ENCODE measurements at places on chromosomes 5 and 9. TPM values are rescaled to one million over a fixed set of nuclear protein-coding genes. Genes with fewer than 3 reads are reported as not detected.

DNA sequence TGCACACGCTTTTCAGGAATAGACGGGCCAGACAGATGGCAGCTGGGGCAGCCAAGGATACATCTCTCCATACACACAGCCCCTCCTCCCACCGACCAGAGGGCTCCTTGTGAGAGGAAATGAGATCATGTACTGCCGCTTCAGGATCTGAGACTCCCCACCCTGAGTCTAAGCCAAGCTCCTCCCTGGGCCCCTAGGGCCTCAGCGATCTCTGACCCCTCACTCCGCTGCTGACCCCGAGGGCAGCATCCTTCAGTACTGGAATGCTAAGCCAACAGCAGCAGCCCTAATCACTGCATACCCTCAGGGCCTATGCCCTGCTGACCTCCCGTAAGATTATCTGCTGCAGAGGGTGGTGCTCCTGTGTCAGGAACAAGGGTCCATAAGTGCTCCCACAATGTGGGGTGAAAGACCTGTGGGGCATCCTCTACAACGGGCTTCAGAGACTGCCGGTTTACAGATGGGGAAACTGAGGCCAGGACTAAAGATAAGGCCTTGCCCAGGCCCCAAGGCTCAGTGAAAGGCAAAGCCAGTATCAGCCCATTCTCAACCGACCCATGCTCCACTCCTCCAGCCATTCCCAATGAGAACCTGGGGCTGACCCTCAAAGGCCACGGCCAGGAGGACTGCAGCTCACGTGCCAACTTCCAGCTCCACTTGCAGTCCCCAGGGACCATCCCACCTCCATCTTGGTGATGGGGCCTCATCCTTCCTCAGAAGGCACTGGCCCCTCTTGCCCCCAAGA, 37.5 kb downstream of the BICD2 start:
- no peak for DNase-seq

The PTGS1 gene
- total RNA-seq = 0.26 TPM

DNA sequence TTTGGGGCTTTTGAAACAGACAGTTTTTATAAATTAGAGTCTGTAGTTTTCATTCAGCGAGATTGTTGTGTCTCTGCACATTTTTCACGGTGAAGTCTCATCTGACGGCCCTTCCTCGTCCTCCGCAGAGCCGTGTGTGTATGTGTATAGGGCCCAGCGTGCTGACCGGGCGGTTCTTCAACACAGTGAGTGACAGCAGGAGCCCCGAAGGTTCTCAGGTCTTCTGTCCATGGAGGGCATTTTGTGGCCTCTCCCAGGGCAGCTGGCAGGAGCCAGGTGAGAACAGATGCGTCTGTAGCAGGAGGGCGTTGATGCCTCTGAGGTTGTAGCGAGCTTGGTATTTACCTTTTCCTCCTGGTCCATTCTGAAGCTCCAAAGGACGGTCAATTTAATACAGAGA, 116.0 kb upstream of the LPCAT1 start:
- no peak for DNase-seq

DNA sequence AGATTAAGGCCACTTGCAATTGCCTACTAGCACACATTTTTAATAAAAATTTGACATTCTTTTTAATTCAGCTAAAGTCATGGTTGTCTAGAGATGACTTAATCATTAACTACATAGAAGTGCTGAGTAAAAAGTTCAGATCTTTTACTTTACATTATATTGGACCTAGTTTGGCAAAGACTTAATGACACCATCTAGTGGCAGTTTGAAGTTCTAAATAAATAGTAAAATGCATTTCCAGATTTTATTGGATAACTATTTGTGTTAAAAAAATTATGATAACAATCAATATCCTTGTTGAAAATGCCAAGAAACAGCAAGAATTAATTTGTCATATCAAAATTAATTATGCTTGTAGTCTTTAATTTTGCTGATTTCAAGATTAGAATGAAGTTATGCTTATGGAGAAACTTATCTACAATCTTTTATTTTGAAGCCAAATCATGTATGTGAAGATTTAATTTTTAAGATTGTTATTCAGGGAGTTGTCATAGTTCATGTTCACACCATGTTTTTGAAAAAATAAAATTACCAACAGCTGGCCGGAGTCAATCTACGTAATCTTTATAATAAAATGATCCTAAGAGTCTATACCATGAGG, 69.6 kb upstream of the PJA2 start:
- DNase-seq = no peak

- no peak for DNase-seq
These were observed 1217.0 kb upstream of the DMAC1 start for GRCh38 chr9:9016597-9016996.

- no peak for DNase-seq
These were observed 532.7 kb upstream of the GRAMD2B start for GRCh38 chr5:125890511-125890931.

The IL13 gene
- 1.6 TPM for total RNA-seq

- no peak for DNase-seq
These were observed 1.7 kb upstream of the TSLP start for GRCh38 chr5:111069839-111070238.

The SPATA31E1 gene
- not detected for total RNA-seq

DNA sequence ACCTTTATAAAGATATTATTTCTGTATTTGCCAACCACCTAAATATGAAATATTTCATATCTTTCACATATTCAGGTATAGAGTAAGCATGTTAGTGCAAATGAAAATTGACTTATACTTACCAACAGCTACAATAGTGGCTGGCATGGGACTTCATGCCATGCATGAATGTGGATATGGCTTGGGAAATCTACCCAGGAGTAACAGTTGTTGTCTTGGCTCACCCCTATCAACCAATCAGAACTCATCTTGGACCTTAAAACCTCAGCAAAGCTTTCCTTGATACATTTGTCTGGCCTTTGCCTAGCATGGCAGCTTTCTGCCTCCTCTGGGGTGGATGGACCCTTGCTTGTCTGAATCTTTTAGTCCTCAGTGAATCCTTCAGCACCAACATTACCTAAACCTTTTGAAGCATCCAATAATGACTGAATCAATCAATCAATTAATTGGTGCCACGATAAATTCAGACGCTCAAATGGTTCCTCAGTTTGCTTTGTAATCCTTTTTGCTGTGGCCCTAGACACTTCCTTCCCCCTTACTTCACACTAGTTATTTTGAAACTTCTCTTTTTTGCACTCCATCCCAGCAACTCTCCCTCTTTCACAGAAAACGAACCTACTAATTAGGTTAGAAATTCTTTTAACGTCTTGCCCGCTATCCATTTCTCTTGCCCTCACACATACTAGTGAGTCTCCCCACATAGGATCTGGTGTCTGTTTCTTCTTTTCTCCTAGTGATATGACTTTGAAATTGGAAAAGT, 132.3 kb upstream of the ZNF608 start:
- no peak for DNase-seq

- DNase-seq = no peak
These were observed 36.2 kb downstream of the NFIB start for GRCh38 chr9:14277761-14278160.

- DNase-seq = no peak
These were observed 164.7 kb upstream of the TARS1 start for GRCh38 chr5:33275921-33276627.

- DNase-seq = no peak
These were observed 73.6 kb downstream of the FBXL7 start for GRCh38 chr5:15573590-15573989.

GRCh38 chr5:42309865-42310264, 113.4 kb upstream of the GHR start:
- DNase-seq = no peak

DNA sequence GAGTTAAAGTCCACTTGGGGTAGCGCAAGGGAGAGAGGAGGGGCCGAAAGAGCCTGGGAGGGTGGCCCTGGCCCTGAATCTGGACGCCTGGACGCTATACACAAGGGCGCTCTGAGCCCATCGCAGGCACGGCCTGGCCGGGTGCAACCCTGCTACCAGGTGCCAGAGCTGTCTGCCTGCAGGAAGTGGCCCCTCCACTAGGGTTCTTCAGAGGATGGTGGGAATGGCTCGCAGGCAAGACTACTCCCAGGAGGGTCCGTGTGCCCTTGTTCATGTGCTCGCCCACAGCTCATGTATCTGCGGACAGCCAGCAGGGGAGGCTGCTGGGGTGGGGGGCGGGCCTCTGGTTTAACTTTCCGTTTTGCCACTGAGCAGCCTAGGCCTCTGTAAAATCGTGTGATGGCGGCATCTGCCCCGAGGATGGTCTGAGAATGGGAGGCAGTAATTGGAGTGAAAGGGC, 1.4 kb upstream of the NKD2 start:
- DNase-seq = peak; percentile 16

The ADCY2 gene
- total RNA-seq = not detected

The FBXW2 gene
- 90.9 TPM for total RNA-seq

GRCh38 chr5:3175416-3175815, 420.2 kb upstream of the IRX1 start:
- no peak for DNase-seq

GRCh38 chr9:12906646-12907045, 131.8 kb downstream of the LURAP1L start:
- DNase-seq = no peak

DNA sequence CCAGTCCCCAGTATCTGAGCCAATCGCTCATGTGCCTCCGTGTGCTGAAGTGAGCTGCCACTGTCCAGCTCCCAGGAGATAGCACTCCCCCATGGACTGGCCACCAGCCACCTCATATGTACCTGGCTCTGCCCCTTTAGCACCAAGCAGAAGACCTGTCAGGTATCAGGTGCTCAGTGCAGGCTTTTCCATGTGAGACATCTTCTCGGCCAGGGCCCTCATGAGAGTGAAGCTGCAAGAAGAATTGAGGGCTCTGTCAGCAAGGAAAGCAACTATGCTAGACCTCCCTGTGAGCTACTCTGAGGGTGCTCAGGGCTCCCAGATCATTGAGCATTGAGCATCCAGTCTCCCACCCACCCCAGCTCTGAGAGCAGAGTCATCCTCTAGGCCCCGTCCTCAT, 264.2 kb upstream of the ADAMTS16 start:
- no peak for DNase-seq

DNA sequence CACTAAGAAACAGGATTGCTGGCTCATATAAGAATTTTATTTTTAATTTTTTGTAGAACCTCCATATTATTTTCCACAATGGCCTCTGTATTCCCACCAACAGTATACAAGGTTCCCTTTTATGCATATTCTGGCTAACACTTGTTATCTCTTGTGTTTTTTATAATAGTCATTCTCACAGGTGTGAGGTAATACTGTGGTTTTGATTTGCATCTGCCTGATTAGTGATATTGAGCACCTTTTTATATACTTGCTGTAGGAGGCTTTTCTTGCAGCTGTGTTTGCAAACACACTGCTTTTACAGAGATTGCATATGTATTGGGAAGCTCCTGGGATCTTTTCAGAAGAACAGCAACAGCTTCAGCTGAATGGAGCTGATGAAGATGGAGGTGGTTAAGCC, 164.8 kb downstream of the DEPDC1B start:
- DNase-seq = no peak

DNA sequence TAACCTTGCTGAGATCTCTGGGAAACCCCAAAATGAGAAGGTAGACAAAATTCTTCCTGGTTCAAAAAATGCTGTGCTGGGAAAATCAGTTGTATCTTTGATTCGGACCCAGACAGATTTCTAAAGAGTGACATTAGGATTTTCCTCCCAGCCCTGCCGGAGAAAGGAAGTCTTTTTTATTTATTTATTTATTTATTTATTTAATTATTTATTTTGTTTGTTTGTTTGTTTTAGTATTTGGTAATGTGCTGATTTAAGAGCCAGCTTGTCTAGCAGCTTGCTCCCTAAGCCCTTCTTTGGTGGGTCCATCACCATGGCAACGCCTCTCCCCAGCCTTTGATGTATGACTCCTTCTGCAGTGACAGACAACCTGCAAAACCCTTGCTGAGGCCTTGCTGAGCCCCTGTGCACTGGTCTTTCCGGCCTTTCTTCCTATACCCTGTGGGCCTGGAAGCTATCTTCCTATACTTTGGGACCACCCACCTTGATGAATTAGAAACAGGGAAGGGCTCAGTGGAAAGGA, 60.6 kb upstream of the AFAP1L1 start:
- DNase-seq = no peak

Measured in activated CD8-positive, alpha-beta T cell treated with anti-CD3 and anti-CD28 coated beads, Interleukin-2, amount 10 ng/mL, durations not matched to agents 7 days and 5 days (primary cell).